ENCODE measurements at places on chromosomes 6 and 20. TPM values are rescaled to one million over a fixed set of nuclear protein-coding genes. Genes with fewer than 3 reads are reported as not detected.

Gene ME1
- total RNA-seq: 31.1 TPM

Gene NFATC2
- total RNA-seq: under 0.01 TPM

Gene NKAPL
- total RNA-seq: 0.48 TPM

Gene ABHD16B
- total RNA-seq: not detected
